ENCODE measurements at places on chromosomes 3 and 15.
A peak's percentile ranks its signal among the peaks of the same experiment; 100 is the strongest.

DNA sequence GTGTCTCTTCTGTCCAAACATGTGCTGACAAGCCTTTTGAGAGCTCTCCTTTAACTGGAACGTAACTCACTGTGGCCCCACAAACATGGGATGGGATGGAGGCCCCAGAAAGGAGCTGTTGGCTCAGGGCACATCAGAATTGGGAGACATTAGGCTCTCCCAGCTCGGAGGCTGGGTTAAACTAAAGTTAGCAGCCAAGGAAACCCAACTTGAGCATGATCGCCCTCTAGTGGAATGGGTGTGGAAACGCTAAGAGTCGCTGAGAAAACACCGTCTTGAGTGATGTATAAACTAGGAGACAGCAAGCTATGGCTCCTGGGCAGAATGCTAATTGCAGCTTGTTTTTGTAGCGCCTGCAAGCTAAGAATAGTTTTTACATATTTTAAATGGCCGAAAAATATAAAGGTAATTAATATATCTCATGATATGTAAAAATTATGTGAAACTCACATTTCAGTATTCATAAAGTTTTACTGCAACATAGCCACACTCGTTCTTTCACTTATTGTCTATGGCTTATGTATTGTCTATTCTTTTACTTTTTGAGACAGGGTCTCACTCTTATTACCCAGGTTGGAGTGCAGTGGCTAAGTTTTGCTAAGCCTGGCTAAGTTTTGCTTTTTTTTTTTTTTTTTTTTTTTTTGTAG, 138.8 kb upstream of the HACD2 start:
- DNase-seq, result peak; percentile 10

GRCh38 chr3:14565868-14566588, 25.9 kb upstream of the GRIP2 start:
- no peak for DNase-seq

GRCh38 chr3:58776231-58776630, 109.7 kb upstream of the FAM3D start:
- DNase-seq, result no peak

- DNase-seq, result no peak
These were observed 643 bp upstream of the RNU5B-1 start for GRCh38 chr15:65303687-65304380.

- no peak for DNase-seq
These were observed 125.3 kb upstream of the THBS1 start for GRCh38 chr15:39455471-39455991.

DNA sequence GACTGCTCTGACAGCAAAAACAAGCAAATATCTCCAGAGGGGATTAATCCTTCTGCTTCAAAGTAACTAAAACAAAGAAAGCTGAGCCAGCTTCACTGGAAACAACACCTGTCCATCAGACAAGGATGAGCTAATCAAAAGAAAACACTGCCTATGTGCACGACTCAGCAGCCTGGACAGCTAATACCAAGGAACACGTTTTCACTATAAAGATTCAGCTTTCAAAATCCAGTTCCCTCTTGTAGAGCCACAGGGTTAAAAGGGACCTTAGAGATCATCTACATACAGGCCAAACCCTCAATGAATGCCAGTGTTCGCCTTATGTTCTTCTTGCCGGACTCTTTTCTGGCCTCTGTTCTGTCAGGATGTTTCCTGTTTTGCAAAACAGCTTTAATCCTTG, 6.9 kb downstream of the TUSC7 start:
- DNase-seq, result no peak

DNA sequence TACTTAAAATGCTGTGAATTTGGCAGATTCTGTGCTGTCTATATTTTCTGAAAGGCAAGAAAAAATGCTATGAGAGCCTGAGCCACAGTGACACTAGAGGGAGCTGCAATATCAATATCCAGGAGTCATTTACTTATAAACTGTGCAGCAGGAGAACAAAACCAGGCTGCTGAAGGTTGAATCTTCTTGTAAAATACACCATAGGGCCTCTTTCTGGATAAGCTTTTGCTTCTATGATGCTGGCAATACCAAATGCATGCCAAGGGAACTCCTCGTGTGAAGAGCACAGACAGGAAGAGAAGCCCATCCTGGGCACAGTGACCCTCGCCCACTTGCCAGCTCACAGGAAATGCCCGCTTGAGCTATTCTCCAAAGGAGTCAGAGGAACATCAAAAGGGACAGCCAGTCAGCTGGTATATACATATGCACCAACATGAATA, 48.0 kb upstream of the TSPAN3 start:
- DNase-seq, result no peak

GRCh38 chr3:137693791-137694190, 70.3 kb upstream of the SOX14 start:
- no peak for DNase-seq

DNA sequence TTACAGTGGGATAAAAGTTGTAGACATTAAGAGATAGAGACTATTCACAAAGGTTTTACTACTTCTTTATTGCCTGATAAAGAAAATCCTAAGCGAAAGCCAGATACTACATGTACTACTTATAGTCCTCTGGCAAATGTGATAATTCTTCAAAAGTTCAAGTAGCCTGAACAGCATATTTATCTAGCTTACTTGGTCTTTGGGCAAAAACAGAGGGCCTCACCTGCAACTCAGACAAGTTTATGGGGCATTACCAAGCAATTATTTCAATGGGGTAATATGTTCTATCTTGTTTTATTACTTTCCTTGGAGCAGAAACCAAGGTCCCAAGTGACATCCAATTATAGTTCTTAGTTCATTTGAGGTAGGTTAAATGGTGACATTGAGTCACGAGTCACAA, 390.1 kb upstream of the ARHGEF26 start:
- DNase-seq, result no peak

GRCh38 chr3:64295594-64295993, 70.3 kb upstream of the PRICKLE2 start:
- no peak for DNase-seq

DNA sequence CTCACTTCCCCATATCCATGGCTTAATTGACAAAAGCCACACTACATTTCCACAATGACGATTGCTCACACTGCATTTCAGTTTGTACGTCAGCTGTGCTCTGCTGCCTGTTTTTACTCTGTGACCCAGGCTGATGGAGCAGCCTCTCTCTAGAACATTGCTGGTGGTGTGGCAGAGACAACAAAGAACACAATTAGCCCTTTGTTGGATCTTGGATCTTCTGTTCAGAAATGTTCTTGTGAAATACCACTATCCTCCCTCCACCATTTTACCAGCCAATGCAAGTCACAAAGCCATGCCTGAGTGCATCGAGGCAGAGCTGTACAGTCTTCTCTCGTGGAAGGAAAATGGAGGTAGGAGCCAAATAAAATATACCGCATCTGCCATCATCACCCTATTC, 56.9 kb upstream of the TBC1D5 start:
- DNase-seq, result no peak

GRCh38 chr15:60975218-60975617, 253.9 kb downstream of the RORA start:
- no peak for DNase-seq

- no peak for DNase-seq
These were observed 289 bp downstream of the PCSK6 start for GRCh38 chr15:101489237-101489598.

DNA sequence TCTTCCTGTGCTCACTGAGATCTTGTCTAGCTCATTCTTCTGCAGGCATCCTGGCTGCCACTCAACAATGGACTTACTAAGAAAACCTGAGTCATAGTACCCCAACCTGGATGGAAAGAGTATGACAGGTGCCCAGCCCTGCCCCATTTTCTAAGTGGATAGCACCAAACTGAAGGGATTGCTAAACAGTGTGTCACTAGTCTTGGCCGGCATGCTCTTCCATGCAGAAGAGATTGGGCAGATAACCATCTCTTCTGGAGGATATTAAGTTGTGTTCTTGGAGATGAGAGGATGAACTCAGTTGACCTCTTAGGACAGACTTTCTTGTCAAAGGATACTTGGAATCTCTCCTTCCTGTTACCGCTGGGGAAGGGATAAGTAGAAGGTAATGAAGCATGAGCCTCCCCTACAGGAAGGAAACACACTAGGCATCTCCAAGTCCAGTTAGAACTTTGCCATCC, 797.5 kb downstream of the AGBL1 start:
- no peak for DNase-seq

DNA sequence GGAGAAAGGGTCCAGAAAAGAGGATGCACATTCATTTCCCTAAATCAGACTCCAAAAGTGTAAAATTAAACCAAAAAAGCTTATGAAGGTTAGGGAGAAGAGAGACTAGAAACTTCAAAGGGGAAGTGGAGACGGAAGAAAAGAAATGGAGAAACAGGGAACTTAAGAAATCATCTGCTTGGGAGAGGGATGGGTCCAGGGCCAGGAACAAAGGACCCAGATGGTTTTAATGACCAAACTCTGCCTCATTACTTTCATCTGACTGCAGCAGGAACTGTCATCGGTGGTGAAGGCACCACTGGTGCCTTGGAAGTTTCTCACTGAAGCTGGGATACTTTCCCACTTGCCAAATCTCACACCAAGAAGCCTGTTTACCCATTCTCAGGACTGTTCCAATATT, 70.5 kb upstream of the SLC4A7 start:
- DNase-seq, result no peak

DNA sequence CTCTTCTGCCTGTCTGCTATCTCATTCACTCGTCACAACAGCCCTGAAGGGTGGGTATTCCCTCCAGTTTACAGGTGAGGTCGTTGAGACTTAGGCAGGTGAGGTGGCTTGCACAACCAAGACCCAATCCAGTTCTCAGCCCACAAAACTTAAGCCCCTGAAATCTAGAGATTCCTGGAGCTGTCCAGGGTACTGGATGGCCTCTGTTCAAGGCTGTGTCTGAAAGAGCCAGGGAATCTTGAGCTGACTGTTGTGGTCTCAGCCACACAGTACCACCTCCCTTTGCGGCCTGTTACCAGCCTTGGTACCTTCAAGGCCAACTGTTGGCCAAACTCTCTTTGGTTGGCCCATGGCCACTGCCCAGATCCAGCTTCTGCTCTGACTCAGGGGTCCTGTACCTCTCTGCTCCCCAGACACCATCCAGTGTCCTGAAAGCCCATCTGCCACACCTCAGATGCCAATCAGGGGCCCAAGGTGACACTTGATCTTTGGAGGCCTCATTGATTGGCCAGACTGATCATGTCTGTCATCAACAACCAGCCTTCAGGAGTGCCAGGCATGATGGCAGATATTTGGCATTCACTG, 10.9 kb upstream of the FAM107A start:
- no peak for DNase-seq

GRCh38 chr3:101861212-101861788, 12.0 kb downstream of the NFKBIZ start:
- no peak for DNase-seq

DNA sequence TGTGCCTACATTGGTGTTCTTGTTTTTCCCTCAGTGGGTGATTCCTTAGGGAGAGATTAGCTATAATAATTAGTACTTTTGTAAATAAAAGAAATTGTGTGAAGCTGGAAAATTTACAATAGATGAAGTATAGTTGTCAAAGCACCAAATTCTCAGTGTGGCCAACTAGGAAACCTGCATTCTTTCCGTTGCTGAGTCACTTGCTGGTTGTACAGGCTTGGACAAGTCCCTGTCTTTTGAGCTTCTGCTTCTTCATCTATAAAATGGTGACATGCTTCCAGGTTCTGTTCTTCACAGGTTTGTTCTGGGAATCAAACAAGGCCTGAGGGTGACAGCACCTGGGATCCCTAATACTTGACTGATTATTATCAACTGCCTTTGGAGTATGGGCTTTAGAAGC, 184.1 kb upstream of the HES1 start:
- DNase-seq, result no peak

DNA sequence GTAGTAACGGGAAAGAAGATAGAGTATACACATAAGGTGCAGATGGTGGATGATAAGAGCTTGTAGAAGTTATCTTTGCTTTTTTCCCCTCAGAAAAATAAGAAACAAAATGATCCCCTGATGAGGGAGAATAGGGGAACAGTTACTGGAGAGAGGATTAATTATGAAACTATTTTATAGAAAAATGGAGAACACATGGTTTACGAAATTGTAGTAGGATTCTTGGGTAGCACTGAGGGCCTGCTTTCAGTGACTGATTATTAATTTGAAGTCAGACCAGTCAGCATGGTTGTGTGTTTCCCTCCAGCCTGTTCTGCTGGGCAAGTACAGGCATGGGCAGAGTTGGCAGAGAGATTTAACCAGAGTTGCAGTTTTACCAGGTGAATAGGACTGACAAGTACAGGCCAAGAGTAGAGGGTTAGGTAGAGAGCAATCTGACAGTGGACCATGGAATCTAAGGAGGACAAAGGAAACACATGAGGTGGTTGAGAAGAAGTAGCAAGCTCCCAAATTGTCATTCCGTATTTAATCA, 5.9 kb downstream of the SLC49A4 start:
- no peak for DNase-seq

Data from stimulated activated CD4-positive, alpha-beta T cell treated with anti-CD3 and anti-CD28 coated beads, Interleukin-1b, Interleukin-23, amount 100 ng/mL, for 1 hour (primary cell).